Activated CD4-positive, alpha-beta T cell treated with anti-CD3 and anti-CD28 coated beads, Interleukin-2, amount 10 ng/mL, durations not matched to agents 7 days and 5 days (primary cell): ENCODE measurements at places on chromosomes 2 and 18. TPM values are rescaled to one million over a fixed set of nuclear protein-coding genes. Genes with fewer than 3 reads are reported as not detected.

CETN1 gene
- not detected for total RNA-seq

FAM161A gene
- 4.0 TPM for total RNA-seq

DNA sequence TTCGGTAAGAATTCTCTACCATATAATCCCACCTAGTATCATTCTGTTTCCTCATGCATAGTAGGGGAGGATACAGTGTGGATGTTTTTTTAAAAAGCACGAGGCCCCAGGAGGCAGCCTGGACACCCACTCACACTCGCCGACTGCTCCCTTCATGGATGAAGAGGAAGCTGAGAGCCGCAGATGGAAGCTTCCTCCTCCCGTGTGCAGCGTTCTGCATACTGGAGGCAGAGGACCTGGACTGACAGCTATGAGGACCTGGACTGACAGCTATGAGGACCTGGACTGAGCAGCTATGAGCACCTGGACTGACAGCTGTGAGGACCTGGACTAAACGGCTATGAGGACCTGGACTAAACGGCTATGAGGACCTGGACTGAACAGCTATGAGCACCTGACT lies 234.4 kb downstream of the NDUFA10 start:
- no peaks in the 10 kb centered on the region for H3K4me1 ChIP-seq
- no peak overlapping the region for H3K4me3 ChIP-seq
- no peaks in the 10 kb centered on the region for H3K36me3 ChIP-seq
- DNase-seq, result no peak
- H3K27me3 ChIP-seq, result peaks cover 3% of the 10 kb centered on the region
- no peak overlapping the region for H3K27ac ChIP-seq

DNA sequence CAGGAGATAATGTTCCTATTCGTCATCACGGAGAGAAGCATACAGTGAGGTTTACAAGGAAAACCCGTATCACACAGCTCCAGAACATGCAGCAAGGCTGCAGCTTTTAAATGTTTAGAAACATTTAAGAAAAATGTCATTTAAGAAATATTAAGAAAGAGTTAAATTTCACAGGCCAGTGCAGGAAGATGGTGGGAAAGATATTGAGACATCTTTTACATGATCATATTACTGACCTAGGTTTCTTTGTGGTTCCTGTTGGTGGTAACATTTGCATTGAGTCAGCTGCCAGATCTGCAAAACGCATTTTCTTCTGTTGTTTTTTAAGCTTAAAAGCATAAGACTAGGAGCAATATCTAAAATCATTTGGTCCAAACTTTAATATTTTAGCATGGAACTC lies 44.9 kb downstream of the CPO start:
- no peak overlapping the region for H3K27ac ChIP-seq
- no peaks in the 10 kb centered on the region for H3K36me3 ChIP-seq
- DNase-seq, result no peak
- no peak overlapping the region for H3K4me3 ChIP-seq

- no peaks in the 10 kb centered on the region for H3K27me3 ChIP-seq
- H3K27ac ChIP-seq, result no peak overlapping the region
- peaks cover 37% of the 10 kb centered on the region for H3K36me3 ChIP-seq
- H3K4me1 ChIP-seq, result no peaks in the 10 kb centered on the region
Measured at GRCh38 chr18:23468753-23469459, 15.8 kb downstream of the RIOK3 start.
